H9 (cell line): ENCODE measurements at places on chromosomes 3 and 15.

- DNase-seq: no peak
Observed at GRCh38 chr3:179509701-179510100, 53.0 kb upstream of the ACTL6A start.

DNA sequence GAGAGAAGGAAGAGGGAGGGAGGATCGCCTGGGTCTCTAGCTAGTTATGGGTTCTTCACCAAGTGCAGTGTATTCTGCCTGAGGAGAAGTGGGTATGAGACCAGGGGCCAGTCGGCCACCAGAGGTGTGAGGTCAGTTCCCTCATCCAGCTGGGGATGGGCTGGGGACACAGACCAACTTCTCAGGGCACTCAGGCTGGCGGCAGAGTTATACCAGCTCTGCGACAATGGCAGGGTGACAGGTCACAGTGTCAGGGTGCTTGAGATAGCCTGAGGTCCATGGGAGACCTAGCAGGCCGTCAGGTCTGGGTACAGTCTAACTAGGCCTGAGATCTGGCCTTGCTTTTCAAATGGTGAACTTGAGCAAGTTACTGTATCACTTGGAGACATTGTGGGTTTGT is 31.4 kb upstream of the PLXNA1 start:
- no peak for DNase-seq

DNA sequence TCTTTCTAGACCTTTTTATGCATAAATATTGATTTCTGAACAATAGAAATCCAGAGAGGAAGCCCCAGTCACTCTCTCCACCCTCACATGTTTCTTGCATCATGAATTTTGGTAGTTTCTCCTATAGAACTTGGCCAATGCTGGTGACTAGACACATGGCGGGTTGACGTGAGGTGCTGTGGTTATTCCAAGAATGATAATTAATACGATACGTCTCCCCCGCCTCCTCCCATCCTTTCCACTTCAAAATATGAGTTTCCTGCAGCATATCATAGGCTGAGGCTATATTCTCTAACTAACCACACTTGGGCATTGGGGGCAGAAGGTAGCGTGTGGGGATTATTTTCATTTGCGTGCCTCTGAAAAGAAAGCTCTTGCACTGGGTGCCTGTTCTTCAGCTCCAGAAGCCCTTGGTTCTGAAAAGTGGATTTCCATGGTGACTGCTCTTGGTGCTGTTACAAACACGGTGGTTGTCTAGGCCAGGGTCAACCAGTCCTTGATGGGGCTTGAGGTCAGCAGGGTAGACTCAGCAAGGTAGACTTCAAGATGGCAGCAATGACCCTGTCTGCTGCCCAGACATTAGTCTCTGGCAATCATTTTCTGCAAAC is 5.3 kb downstream of the TNFSF10 start:
- DNase-seq: no peak

DNA sequence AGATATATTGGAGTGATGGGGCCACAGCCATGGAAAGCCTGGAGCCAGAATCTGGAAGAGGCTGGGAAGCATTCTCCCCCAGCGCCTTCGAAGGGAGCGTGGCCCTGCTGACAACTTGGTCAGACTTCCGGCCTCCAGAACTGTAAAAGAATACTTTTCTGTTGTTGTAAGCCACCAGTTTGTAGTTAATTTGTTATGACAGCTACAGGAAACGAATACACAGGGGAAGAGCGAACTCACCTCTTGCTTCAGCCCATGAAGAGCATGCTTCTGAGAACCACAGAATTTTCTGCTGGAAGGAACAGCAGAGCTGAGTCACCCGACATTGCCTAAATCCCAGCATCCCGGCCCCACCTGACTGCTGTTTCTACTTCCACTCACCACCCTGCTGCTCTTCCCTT is 501.7 kb downstream of the SHQ1 start:
- no peak for DNase-seq

DNA sequence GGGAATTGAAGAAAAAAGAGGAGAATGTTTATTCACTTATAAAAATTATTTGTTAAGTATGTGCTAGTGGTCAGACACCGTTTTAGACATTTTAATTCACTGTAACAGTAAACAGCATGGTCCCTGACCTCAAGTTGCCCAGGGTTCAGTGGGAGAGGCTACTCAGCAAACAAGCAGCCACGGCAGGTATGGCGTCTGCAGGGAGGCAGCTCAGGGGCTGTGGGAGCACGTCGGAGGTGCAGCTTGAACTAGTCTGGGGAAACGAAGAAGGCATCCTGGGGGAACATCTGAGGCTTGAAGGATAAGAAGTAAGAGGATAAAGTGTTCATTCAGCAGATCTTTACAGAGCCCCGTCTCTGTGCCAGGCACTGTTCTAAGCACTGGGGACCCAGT is 66.0 kb downstream of the CRTC3 start:
- DNase-seq: no peak

GRCh38 chr3:173739726-173740125 is 342.2 kb downstream of the NLGN1 start:
- DNase-seq: no peak

DNA sequence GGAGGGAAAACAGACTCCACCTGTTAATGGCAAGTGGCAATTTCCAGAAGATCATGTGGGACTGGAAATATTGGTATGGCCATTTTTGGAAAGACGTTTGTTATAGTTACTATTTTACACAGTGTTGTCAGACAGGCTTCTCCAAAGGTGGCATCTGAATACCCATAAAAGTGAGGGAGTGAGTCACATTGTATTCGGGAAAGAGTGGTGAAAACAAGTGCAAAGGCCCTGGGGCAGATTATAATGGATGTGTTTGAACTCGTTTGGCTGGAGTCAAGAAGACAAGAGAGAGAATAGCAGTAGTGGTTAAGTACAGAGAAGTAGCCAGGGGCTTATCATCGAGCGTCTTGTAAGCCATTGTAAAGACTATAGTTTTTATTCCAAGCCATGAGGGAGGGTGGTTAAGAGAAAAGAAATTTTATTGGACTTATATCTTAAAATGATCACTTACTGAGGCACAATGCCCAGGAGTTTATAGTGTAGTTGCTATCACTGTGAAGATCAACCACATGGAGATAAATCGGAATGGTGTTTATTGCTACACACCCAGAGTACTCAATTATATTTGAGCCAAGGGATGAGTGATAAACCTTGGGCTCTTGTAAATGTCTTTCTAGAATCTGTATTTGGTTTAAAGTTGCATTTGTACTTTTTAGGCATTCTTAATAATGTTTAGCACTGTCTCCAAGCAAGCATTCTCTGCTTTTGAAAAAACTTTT is 212.8 kb upstream of the KBTBD8 start:
- DNase-seq: no peak

- DNase-seq: no peak
Observed at GRCh38 chr3:159634483-159634882, 354.2 kb upstream of the IL12A start.

DNA sequence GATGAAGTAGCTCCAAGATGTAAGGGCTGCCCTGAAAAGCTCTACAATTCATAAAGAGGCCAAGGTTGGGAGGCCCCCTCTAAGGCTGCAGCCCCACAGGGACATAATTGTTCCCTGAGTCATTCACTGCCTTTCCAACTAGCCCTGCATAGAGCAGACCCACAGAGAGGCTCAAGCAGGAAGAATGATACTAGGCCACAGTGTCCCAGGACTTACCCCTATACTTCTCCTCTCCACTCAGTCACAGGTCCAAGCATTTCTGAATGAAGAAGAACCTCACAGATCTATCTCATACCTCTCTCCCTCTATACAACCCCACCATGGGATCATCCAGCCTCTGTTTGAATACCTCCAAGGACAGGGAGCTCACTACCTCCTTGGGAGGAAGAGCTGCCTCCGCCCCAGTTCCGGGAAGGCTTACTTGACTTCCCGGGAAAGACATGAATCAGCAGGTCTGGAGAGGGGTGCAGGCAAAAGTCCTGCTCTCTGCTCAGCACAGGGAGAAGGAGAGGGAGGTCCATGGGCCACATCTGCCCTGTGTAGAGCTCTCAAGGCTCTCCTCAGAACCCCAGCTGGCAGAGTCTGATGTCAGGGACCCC is 6.9 kb upstream of the SKIC8 start:
- DNase-seq: no peak

GRCh38 chr3:188720215-188720614 is 451.6 kb upstream of the TPRG1 start:
- no peak for DNase-seq

DNA sequence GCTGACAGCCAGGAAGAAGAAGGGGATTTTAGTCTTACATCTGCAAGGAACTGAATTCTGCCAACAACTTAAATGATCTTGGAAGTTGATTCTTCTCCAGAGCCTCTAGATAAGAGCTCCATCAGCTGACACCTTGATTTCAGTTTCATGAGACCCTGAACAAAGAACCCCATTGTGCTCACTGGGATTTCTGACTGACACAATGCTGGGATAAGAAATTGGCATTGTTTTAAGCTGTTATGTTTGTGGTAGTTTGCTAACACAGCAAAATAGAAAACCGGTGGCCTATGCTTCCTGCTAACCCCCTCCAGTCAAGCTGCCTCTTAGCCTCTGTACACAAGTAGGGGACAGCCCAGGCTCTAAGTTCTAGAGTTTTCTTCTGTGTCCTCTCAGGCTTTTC is 36.2 kb downstream of the MASP1 start:
- DNase-seq: no peak

GRCh38 chr3:51333021-51333420 is 52.1 kb upstream of the MANF start:
- DNase-seq: no peak

- no peak for DNase-seq
Observed at GRCh38 chr15:76343313-76343996, 6.9 kb downstream of the ISL2 start.

DNA sequence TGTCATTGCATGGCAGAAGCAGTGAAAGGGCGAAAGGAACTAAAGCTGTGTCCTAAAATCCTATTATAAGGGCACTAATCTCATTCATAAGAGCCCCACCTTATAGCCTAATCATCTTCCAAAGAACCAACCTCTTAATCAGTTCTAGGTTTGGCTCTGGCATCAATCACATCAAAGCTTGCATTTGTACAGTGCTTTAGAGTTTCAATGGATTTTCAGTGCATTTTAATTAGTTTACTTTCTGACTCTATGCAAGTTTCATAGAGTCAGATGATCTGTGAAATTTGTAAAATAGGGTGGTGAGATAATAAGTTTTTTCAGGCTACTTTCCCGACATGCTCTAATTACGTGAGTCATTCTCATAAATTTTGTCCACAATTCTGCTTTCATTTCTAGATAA is 341.1 kb downstream of the DIPK2A start:
- DNase-seq: no peak

GRCh38 chr15:68679961-68680371 is 101.2 kb downstream of the CORO2B start:
- DNase-seq: no peak

DNA sequence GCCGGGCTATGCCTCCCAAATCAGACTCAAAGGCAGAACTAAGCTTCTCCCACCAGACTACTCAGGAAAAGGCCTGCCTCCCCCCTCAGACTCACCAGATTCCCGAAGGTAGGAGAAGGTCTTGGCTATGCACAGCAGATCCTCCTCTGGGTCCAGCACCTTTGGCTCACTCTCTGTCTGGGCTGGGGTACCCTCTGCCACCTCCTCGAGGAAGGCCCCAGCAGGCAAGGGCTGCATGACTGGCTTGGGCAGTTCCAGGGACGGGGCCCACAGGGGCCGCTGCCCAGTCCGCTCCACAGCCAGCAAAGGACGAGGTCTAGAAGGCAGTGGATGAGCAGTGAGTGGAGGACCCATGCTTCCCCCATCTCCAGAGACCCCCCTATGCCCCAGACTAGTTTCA is 3.3 kb downstream of the CISH start:
- DNase-seq: no peak

DNA sequence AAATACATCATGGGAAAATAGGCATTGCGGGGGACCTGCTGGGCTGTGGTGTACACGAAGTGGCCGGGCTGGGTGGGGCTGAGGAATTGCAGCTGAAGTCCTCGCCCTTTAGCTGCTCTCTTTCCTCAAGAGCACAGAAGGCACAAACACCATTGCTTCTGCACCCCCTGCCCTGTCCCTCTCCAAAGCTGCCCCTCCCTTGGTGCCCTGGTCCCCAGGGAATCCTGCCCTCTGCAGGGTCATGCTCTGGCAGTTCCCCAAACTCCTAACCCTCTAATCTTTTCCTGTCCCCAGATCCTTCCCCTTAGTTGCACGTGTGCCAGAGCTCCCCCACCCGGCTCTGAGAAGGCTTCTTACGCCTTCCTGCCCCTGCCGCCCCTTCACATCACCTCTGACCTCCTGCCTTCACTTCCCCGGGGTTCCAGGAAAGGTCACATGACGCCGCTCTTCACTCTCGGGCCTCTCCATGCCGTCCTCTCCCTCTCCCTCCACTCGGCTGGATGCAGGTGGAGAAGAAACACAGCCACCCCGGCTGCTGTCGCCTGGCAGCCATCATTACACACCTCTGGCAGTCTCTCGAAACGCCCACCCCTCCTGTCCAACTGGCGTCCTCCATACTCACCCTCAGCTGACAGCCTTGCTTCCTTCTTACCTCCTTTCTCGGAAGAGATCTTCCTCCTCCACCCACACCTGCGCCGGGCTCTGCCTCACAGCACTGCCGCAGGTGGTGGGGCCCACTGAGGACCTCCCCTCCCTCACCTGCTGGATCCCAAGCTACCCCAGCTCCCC is 6.9 kb upstream of the PCSK6 start:
- DNase-seq: no peak

- DNase-seq: no peak
Observed at GRCh38 chr3:73846951-73847350, 222.2 kb upstream of the PDZRN3 start.

DNA sequence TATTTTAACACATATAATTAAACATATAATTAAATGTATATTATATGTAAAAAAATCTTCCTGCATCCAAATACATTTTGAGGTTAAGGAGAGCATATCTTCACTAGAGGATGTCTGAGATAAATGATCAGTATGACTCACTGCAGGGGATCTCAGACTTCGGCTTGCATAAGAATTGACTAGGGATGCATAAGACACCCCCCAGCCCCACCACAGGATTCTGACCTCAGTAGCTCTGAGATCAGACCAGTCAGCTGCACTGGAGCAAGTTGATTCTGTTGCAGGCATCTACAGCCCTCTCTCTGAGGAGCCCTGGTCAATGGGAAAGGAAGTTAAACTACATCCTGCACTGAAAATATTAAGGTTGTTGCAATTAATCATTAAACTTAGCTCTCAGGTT is 29.0 kb upstream of the TBC1D21 start:
- DNase-seq: peak; percentile 41

DNA sequence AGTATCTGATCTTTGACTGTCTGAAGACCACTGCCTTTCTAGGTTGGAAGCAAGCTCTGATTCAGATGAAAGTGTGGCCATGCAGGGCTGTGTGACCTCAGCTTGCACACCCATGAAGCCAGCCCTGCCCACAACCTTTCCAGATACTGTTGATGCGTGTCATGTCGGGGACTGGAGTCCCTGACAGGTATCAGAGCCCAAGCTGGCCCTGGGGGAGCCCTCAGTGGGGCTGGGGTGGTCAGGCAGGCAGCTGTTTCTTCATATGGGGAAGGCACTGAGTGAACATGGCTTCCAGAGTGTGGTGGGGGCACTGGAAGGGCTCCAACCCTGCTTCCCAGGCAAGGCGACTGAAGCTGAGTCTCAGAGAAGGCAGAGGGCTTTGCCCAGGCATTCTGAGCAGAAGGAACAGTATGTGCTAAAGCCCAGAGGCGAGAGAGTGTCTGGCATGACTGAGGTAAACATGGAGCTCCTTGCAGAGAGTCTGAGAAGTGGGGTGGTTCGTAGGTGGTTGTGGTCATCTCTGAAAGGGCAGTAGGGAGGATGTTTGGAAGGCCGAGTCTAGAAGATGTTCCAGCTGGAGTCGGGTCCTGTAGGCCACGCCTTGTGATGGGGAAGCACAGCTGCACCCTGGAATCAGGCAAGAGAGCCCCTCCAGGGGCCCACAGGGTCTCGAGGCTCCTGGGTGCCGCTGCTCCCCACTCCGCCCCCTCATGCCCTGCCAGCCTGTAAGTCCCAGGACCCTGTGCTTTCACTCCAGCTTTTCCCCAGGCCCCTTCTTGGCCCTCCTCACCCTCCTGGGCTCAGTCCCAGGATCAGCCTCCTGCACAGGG is 122.2 kb downstream of the EEFSEC start:
- DNase-seq: peak; percentile 18
